Activated CD8-positive, alpha-beta memory T cell treated with anti-CD3 and anti-CD28 coated beads, Interleukin-2, amount 10 ng/mL, durations not matched to agents 7 days and 5 days (primary cell): ENCODE measurements at places on chromosomes 16 and 17. TPM values are rescaled to one million over a fixed set of nuclear protein-coding genes. Genes with fewer than 3 reads are reported as not detected.

CENPV gene
- total RNA-seq: 20.4 TPM

TNP2 gene
- total RNA-seq: not detected

RAB26 gene
- 0.70 TPM for total RNA-seq

ODAD4 gene
- total RNA-seq: 1.1 TPM

CTRB2 gene
- not detected for total RNA-seq

IGFALS gene
- not detected for total RNA-seq

CACNB1 gene
- total RNA-seq: 21.0 TPM

DCTN5 gene
- 80.4 TPM for total RNA-seq

AIPL1 gene
- not detected for total RNA-seq

NAA60 gene
- total RNA-seq: 50.2 TPM

CMTM3 gene
- 90.3 TPM for total RNA-seq

ARHGAP23 gene
- total RNA-seq: not detected

KRT20 gene
- total RNA-seq: not detected

NPIPA1 gene
- total RNA-seq: 133 TPM

CACNG5 gene
- total RNA-seq: not detected

TBC1D3C gene
- not detected for total RNA-seq

PHF23 gene
- 42.1 TPM for total RNA-seq

LIG3 gene
- total RNA-seq: 54.4 TPM

MYLK3 gene
- not detected for total RNA-seq

LGALS9B gene
- not detected for total RNA-seq

CD300H gene
- not detected for total RNA-seq

KCNJ18 gene
- total RNA-seq: not detected

FBXO39 gene
- total RNA-seq: 1.5 TPM

CX3CL1 gene
- not detected for total RNA-seq

SPATA32 gene
- 0.23 TPM for total RNA-seq

CD19 gene
- total RNA-seq: not detected
